NCI-H69 (cell line): ENCODE measurements at places on chromosomes 5 and 9.

DNA sequence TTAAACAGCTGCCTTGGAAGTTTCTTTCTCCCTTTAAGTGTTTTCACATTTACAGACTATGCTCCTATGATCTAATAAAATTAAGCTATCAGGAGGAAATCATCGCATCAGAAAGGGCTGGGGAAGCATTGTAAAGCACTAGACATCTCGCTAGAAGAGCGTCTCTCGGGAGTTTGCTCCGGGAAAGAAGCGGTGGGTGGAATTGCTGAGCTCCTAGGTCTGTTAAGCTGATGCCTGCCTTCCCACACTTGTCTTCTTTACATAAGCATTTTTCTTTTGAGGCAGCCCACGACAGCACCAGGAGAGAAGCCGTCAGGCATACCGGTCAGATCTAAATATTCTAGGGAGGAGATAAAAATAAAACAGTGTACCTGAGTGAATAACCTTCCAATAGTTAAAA lies 541.7 kb upstream of the TUSC1 start:
- DNase-seq = no peak

DNA sequence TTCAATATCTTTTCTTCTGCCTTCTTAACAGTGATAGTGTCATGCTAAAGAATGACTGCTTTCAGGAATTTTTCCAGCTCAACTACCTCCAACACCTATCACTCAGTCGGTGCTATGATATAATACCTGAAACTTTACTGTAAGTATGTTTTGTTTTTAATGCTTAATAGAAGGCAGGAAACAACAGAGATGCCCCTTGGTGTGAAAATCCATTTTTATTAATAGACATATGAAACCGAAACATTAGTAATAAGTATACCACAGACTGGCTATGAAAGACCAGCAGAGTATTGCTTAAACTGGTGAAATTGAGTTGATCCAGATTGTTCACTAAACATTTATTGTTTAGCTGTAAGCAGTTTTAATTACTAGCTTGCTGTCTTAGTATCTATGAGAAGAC lies 25.2 kb downstream of the SKP2 start:
- DNase-seq = no peak

- DNase-seq = no peak
Measured at GRCh38 chr9:114088571-114089170, 10.4 kb downstream of the KIF12 start.

DNA sequence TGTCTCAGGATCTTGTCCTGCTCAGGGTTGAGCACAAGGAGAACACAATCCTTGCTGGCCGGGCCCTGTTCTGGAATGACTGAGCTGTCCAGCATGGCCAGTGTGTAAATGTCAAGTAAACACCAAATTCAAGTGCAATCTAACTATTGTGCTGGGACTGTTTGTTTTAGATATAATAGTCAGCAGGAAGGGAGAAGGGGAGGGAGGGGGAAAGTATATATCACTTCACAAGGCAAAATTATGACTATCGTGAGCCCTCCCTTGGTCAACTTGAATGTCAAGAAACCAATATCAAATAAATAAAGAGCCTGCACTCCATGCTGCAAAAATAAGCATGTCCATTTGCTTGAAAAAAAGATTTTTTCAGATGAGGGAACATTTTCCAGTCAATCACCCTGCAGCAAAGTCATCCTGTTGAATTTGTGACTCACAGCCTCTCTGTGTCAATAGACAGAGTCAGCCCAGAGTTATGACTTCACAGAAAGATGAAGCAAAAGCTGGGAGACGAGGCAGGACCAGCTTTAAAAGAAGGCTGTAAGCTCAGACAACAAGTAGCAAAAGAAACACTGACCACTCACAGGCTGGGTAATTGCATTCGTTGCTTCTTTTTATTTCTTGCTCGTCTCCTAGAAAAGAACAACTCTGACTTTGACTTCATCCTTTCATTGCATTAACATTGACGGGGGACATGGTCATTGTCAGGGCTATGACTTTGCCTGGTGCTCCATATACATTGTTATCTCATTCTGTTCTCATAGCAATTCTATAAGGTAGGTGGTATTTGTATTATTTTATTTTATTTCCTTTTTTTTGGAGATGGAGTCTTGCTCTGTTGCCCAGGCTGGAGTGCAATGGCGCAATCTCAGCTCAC lies 15.3 kb upstream of the KLF4 start:
- DNase-seq = peak; percentile 83

- DNase-seq = no peak
Measured at GRCh38 chr5:45042283-45042682, 233.5 kb downstream of the MRPS30 start.

DNA sequence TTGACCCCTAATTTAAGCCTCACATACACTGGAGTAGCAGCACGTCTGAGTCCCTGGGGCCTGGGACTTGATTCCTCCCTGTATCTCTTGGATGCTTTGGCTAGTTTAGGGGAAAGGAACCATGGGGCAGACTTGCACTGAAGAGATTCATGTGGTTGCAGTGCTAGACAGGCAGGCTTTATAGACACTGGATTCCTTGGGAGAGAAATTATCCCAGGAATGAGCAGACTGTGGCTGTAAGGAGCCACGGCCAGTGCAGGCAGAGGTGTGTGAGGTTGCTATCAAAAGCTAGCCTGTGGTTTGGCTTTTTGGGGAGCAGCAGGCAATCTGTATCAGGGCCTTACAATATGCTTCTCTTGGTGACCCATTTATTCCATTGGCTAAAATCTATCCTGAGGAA lies 20.5 kb upstream of the PITX1 start:
- no peak for DNase-seq
